ENCODE measurements at places on chromosomes 2 and 18.

DNA sequence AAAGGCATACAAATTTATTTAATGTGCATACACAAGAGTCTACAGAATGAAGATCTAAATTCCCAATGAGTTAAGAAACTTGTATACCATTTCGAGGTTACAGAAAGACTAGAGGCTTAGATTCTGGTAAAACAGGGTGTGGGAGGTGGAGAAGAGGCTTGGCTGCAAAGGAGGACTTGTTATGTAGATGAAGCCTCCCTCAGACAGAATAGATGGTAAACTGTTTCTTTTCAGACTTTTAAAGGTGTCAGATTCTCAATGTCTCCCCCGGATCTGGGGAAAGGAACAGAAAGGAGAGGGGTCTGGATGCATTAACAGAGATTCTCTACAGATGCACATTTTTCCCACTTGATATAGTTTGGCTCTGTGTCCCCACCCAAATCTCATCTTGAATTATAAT is 126.0 kb downstream of the ST6GAL2 start:
- DNase-seq: no peak

GRCh38 chr2:152445791-152446201 is 110.8 kb downstream of the FMNL2 start:
- peak; percentile 63 for DNase-seq

GRCh38 chr2:175518206-175518605 is 336.7 kb upstream of the ATP5MC3 start:
- no peak for DNase-seq

DNA sequence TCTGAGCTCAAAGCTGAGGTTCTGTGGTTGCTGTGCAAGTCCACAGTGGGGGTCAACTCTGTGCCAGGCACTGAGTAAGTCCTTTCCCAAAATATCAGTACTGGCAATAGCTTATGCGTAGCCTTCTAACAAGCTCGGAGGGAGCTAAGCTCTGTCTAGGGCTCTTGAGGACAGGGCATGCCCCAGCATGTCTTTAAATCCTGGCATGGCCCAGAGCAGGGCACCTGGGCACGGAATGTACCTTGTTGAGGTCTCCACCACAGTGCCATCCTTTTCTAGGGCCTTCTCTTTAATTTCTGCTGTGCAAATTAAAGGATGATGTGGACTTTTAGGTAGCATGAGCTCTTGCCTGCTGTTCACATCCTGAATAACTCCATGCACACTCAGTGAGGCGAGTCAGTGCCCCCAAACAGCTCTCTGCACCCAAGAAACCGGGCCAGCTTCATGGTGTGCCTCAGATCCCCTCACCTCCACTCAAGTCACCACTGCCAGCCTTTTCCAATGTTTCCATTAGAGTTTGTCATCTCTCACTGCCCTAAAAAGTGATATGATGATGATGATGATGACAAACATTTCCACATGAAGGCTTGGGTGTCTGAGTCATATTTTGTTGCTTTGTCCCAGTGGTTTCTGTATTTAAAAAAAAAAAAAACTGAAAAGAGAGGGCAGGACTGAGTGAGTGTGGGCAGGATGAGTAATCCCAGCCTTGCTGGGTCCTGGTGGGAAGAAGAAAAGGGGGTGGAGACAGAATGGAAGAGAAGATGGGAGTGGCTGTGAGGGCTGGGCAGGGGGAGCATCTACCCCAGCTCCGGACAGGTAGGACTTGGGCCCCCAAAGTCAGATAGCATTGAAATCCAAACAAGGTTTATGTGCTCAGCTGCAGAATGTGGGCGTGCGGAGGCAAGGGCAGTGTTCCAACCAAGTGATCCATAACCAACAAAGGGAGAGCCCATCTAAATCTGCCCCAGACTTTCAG is 78.9 kb downstream of the ZBTB7C start:
- DNase-seq: peak; percentile 31

- DNase-seq: no peak
Observed at GRCh38 chr18:27749194-27749593, 427.7 kb downstream of the CDH2 start.

GRCh38 chr2:10439185-10439879 is 8.8 kb downstream of the ODC1 start:
- no peak for DNase-seq

DNA sequence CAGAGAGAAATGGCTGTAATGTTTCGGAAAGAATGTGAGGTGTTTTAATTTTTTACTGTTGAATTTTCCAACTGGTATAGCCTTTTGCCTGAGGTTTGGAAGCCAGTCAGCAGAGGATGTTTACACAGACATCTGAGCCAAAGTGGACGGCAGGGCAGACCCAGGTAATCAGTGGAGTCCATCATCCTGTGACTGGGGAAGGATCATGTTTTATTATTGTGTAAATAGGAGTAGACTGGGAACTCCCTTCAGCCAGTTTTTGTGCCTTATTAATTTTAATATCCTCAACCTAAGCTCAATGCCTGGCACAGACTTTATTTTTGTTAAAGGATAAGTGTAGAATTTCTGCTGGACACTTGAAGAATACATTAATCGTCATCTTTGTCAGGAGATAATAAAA is 142.0 kb upstream of the GAREM1 start:
- DNase-seq: no peak

- no peak for DNase-seq
Observed at GRCh38 chr2:215141706-215142105, 3.3 kb upstream of the ABCA12 start.

DNA sequence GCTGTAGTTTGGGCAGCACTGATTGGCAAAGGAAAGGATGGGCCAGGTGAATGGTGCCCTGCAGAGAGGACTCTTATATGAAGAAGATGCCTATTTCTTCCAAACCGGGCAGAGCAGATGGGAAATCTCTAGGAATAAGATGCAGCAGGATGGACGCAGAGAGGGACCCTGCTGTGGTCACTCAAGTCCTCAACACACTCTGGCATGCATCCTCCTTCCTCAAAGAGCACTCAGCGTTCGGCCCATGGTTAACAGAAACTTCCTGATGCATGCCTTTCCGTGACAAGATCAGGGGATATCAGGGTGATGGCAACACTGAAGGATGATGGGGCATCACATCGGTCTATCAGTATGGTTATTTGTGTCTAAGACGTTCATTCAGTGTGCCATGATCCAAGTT is 232.7 kb downstream of the TTC32 start:
- DNase-seq: no peak

GRCh38 chr2:222960126-222960525 is 91.9 kb upstream of the KCNE4 start:
- no peak for DNase-seq

DNA sequence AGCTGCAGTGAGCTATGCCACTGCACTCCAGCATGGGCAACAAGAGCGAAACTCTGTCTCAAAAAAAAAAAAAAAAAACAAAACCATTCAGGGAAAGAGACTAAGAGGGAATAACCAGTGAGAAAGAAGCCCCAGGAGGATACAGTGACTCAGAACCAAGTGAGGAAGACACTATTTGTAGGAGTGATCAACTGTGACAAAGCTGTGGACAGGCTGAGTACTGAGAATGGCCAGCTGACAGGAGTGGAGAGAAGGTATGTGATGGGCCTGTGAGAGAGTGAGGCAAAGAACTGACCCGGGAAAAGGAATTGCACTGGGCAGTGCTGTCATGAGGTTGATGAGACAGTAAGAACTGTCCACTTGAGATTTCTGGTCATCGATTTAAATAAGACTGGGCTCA is 6.7 kb upstream of the LCT start:
- DNase-seq: no peak

DNA sequence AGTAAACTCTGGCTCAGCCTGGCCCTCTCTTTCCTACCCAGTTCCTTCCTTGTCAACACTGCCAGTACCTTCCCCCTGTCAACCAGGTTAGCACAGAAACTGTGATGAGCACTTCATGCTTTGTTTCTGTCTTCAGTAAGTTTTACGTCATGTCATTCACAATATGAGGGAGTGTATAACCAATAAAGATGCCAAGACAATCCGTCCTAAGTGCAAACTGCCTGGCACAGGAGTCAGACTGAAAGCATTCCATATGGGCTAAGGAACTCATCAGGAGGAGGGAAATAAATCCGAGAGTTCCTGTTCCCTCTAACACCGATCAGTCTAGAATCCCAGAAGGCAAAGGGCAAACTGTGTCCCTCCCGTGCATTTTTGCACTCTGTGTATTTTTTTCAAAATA is 507.2 kb downstream of the CMPK2 start:
- no peak for DNase-seq

DNA sequence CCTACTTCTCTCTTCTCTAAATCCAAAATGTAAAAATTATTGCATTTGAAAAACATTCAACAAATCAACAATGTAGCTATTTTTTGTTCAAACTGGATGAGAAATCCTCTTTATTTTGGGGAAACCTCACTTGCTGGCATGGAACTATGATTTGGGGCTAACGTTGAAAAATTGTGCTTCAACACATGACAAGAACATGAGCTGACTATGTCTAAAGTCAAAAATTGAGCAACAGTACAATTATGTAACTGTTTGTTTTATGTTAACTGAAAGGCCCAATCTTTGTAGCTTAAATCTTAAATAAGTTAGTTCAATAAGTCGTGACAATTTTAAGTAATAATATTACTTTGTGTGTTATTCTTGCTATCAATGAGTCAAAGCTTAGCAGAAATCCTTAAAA is 67.3 kb downstream of the TMEFF2 start:
- no peak for DNase-seq

DNA sequence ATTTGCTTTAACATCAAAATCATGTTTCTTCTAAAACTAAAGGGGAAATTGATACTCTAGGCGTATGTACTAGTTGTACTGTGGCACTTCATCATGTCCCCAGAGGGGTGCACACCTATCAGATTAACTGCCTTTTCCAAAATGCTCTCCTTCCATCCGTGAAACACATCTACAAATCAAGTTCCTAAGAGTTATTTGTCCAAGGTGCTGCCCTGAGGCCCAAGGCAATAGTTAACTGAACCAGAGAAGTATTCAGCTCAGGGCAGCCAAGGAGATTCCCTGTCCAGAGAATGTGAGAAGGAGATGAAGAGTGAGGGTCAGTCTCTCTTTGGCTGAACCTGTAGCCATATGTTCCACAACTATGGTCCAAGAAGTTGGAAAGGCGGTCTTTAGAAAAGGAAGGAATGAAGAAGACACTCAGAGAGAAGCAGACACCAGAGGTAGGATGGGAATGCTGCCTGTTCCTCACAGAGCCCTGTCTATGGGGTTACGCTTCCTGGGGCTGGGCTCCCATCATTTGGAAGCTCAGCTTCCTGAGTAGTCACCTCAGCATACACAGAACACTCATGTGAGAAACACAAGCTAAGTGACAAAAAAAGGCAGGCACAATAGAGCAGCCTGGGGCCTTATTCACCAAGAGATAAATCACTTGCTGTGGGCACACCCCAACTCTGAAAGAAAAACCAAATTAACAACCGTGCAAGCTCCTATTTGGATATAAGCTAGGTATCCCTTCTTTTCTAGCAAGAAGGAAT is 55.6 kb downstream of the ANKRD44 start:
- no peak for DNase-seq

GRCh38 chr18:25827228-25827627 is 263.2 kb downstream of the SS18 start:
- no peak for DNase-seq

- no peak for DNase-seq
Observed at GRCh38 chr2:127166231-127166860, 53.8 kb downstream of the CYP27C1 start.

- DNase-seq: no peak
Observed at GRCh38 chr2:158443606-158444005, 12.9 kb downstream of the CCDC148 start.

DNA sequence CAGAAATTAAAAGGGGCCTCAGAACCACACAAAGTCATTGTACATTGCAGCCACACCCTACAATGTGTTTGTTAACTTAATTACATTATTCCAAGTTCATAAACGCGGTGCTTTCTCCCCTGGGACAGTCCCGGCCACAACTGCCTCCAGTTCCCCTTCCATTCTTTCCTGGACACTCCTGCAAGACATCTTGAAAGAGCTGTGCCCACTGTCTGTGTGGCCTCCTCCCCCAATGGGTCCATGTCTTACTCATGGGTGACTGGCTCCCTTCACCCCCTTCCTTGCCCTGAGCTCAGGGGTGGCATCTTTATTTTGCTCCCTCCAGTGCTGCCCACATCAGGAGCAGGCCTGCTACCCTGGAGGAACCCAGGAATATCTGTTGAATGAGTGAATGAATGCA is 287.7 kb downstream of the MYT1L start:
- no peak for DNase-seq

DNA sequence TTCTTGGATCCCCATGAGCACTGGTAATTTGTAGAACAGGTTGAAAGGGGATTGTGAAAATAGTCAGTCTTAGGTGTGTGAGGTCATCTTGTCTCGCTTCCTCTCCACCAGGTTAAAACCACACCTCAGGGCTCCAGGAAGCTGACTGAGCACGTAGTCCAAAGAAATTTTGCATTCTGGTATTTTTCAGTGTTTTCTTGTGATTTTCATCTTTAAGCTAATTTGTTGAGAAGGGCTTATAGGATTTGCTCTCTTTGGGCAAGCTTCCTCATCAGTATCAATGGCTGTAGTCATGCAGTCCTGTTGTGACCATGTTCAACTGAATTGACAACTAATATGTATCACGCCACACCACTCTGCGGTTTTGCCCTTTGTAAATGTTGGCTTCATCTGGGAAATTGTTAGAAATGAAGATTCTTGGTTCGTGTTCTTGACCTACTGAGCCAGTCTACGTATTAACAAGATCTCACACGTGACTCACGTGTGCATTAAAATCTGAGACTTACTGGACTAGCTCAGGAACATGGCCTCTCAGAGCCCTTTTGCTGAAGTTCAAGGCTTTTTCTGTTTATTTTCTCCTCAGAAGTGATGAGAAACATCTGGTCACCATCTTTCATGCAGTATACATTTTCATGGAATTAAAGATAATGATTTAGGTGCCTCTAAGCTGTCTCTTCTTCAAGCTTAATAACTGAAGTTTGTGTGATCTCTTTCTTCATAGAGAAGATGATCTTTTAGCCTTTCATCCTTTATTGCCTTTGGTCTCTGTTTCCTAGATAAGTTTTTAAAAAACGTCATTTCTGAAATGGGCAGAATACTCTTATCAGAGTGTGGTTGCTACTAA is 32.8 kb downstream of the FMNL2 start:
- no peak for DNase-seq

- no peak for DNase-seq
Observed at GRCh38 chr2:120360307-120360855, 14.4 kb downstream of the INHBB start.

- DNase-seq: no peak
Observed at GRCh38 chr2:112884869-112885505, 26.0 kb upstream of the IL37 start.

GRCh38 chr2:162075689-162076132 is 1.7 kb upstream of the DPP4 start:
- no peak for DNase-seq

- no peak for DNase-seq
Observed at GRCh38 chr2:82740527-82740926, 1718.6 kb downstream of the SUCLG1 start.

Data from AG04449 (cell line).